SHP77 treated with DMSO at 0.1 percent for 48 hours (cell line): ENCODE measurements at places on chromosomes 12 and 14.

DNA sequence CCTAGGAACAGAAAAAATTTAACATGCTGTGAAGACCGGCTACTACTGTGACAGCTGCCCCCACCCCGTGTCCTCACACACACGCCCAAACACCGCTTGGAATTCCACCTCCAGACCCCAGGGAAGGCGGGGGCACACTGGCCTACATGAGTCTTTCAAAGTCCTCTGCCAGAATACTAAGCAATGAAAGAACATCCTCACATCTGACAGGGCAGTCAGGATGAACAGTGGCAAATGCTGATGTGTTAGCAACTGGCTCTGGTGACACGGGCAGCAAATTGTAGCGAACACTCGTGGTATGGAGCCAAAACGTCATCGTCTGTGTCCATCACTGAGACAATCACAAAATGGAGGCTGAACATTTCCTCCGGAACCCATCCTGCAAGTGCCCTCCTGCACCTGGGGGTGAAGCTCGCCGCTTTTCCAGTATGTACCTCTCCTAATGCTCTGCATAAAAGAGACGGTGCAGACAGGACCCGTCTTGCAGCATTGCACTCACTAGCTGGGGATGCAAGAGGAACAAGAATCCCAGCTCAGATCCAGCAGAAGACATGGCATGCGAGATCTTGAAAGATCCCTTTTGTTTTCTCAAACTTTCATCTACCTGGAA is 94.8 kb downstream of the BCL11B start:
- DNase-seq, result no peak

- DNase-seq, result no peak
Observed at GRCh38 chr12:12008232-12008850, 62.4 kb upstream of the BCL2L14 start.

- DNase-seq, result no peak
Observed at GRCh38 chr14:64506721-64507120, 2.2 kb downstream of the ZBTB1 start.

- DNase-seq, result no peak
Observed at GRCh38 chr12:75000120-75000519, 209.5 kb downstream of the KCNC2 start.

DNA sequence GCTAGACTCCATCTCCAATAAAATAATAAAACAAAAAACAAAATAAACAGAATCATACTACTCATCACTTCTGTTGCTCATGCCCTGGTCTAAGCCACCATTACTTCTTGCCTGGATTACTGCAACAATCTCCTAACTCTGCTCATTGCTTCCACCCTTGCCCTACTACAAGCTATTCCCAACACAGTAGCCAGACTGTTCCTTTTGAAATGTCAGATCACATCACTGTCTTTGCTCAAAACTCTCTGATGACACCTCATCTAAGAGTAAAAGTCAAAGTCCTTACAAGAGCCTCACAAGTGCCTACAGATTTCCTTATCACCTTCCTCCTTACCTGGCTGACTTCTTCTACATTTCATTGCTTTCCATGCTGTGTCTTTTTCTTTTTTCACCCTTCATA is 10.0 kb downstream of the FBXO33 start:
- DNase-seq, result no peak

DNA sequence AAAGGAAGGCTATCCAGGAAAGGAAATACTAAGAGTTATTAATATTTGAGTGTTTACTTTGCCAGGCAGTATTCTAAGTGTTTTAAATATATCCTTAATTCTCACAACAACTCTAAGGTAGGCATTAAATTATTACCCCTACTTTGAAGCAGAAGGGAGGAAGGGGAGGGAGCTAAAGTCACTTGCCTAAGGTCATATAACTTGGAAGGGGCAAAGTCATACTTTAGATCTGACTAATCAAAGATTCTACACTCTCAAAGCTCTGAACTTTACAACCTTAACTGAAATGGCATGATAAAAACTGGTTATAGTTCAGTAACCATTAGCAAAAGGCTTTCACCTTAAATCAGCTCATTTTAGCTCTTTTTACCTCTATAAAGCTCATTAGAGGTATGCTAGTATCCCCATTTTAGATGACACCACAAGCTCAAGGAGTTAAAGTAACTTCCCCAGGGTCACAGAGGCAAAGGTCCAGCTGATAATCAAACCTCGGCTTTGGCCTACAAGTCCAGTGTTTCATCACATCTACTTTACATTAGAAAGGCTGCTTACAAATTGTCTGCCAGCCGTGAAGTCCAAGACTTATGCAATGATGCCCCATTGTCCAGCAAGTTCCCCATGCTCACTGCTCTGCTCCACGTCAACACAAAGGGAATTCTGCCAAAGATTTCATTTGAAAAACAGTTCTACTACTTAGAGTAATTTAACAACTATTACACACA is 223.9 kb downstream of the MED13L start:
- no peak for DNase-seq

- peak; percentile 83 for DNase-seq
Observed at GRCh38 chr14:37197421-37198272, at the start of gene MIPOL1. Gene MIPOL1, plus strand, starts transcription at chr14:37197937. Its CDS starts 49,952 bp downstream, at chr14:37247889.

- DNase-seq, result no peak
Observed at GRCh38 chr12:124109760-124110159, 136.7 kb downstream of the ZNF664 start.

- no peak for DNase-seq
Observed at GRCh38 chr12:1553536-1553935, 40.8 kb downstream of the FBXL14 start.

GRCh38 chr12:105431537-105432100 is 101.1 kb downstream of the C12orf75 start:
- no peak for DNase-seq

GRCh38 chr14:41925409-41925808 is 318.7 kb downstream of the LRFN5 start:
- DNase-seq, result no peak

- DNase-seq, result no peak
Observed at GRCh38 chr12:49959685-49960473, 1.8 kb upstream of the AQP5 start.

GRCh38 chr14:72476657-72477499 is 417.0 kb downstream of the DPF3 start:
- no peak for DNase-seq

DNA sequence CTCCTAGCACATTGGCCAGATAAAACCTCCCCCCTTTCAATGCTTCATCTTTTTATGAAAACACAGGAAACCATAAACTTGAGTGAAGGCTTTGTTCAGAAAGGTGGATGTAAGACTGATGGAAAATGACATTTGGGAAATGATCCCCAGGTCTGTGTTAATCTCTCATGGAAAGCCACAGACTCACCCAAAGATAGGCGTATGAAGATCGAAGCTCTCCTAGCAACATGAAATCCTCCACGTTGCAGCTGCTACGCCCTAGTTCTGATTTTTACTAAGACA is 63.4 kb upstream of the PTGR2 start:
- DNase-seq, result no peak

- no peak for DNase-seq
Observed at GRCh38 chr12:128543971-128544370, 277.0 kb downstream of the TMEM132C start.

DNA sequence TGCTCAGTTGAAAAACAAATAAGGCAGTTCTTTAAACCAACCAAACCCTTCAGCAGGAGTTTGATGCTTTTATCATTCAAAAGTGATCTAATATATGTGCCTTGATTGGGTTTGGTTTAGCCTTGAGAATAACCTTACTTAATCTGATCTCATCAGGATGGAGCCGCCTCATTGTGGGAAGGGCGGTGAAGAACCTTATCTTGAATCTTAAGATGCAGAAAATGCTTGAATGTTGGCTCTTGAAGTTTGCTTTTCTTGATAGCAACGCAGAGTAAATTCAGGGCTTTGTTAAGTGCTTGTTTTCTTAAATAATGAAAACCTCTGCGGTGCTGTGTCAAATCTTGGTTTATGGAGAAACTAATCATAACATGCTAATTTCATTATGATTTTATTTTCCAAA is 138.2 kb downstream of the MON2 start:
- DNase-seq, result no peak

DNA sequence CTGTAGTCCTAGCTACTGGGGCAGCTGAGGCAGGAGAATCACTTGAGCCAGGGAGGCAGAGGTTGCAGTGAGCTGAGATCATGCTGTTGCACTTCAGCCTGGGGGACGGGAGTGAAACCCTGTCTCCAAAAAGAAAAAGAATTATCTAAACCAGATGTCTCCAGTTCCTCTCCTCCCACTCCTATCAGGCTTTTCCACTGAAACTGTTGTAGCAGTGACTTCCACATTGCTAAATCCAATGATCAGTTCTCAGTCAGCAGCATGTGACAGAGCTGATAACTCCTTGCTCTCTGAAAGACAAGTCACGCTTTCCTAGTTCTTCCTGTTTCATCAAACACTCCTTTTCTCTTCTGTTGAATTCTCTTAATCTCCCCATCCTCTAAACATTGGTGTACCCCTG is 8.6 kb downstream of the SLC38A6 start:
- no peak for DNase-seq

DNA sequence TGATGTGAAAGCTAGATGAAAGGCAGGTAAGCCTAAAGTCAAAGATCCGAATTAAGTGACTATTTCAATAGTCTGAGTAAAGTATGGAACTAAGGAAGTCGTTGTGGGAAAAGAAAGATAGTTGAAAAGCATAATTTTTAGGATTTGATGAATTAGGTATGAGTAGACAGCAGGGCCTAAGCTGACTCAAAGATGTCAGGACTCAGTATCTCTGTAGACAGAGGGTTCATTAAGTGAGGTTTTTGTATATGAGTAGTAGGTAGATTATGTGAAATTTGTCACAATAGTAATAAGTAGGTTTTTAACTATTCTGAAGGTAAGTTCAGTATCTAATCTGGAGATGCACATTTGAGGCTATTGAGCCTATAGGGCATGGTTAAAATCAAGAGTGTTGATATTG is 196.4 kb downstream of the RASSF9 start:
- DNase-seq, result no peak

DNA sequence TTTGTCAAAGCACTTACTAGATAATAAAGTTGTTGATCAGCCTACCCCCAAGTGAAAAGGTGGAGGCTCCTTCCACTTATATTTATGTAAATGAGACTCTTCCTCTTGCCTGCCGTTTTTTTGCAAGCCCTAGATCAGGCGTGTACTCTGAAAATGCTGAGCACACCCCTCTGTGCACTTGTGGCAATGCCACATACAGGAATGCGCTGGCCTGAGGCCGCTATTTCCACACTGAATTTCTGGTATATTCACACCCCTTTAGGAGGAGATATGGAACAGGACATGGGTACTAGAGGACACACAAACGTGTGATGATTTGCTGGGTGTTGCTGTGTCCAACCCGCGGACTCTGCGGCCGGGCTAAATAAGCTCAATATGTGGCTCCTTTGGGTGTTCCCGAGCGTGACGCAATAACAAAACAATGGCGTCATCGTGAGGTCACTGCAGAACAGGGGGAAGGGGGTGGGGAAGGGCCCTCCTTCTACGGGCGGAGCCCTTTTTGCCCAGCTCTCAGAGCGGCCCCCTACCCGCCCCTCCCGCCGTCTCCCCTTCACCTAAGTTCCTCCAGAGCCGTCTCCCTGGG is 554 bp upstream of the TSPAN31 start:
- DNase-seq, result peak; percentile 81

GRCh38 chr12:68240079-68240478 is 13.3 kb downstream of the IL22 start:
- no peak for DNase-seq

DNA sequence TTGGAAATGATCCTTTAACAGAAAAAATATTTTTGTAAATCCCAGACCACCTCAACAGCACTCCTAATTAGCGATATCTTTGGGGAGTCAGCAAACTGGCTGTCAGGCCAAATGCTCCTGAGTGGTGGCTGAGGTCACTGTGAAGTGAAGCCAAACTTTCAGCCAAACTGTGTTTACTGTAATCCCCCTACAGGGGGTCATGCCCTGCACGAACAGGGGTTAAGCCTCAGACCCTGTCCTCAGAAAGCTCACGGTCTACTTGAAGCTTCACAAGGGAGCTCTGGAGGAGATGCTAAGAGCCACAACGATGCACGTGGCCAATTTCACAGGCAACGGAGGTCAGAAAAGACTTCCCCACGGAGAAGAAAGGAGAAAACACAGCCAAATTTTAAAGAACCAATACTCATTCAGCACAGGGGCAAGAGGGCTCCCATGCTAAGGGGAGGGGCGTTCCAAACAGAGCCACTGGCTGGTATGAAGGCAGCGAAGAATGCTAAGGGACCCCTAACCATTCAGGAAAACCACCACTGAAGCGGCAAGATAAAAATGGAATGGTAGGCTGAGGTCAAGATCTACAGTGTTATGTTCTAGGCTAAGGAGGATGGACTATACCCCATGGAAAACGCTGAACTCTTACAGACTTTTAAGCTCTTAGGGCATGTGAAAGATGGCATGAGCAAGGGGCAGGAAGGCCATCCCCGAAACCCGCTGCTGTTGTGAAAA is 105.4 kb downstream of the ITPR2 start:
- DNase-seq, result no peak

DNA sequence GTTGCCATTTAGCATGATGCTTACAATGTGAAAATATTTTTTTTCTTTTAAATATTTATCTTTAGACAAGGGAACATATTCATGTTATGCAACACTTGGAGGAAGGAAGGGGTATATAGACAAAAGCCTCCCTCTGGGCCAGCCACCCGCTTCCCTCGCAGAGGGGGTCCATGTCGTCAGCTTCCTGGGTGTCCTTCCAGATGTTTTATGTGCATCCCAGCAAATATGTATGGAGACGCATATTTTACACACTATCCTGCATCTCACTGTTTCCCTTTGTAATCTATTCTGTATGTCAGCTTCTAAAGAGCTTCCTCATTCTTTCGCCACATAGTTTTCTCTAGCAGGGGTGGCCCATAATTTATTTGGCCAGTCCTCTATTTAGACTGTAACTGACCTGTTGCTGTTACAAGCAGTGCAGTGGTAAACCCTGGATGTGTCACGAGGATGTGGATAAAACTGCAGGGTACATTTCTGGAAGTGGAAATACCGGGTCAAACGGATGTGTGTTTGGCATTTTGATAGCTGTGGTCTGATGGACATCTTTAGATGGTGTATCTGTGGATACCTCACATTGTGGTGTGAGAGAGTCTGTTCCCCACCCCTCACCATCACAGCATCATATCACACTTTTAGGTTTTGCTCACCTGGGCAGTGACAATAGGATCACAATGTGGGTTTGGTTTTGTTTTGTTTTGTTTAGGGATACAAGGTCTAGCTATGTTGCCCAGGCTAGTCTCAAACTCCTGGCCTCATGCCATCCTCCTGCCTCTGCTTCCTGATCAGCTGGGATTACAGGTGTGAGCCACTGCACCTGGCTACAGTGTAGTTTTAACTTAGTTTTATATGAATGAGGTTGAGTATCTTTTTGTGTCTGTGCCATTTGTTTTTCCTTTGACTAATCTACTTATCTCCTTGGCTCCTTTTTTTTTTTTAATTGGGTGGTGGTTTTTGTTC is 31.6 kb downstream of the FAM222A start:
- no peak for DNase-seq

- no peak for DNase-seq
Observed at GRCh38 chr12:1188016-1188415, 197.0 kb downstream of the ERC1 start.

DNA sequence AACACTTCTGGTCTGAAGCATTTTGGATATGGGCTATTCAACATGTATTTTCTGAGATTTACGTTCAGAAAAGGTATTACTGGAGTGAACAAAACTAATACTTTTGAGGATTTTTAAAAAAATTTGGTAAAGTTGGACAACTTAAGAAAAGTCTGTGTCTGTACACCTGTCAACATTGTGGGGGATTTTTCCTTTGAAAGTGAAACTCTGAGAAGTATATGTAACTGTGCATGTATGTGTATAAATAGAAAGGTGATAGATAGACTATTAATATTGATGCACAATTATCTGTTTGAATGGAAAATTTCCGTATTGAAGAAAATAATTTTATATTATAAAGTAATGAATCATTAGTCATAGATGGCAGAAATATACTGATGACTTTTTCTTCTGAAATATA is 312.8 kb upstream of the MDGA2 start:
- DNase-seq, result no peak

GRCh38 chr14:53147208-53147607 is 5.9 kb downstream of the DDHD1 start:
- DNase-seq, result no peak
